ENCODE measurements at places on chromosomes 12 and 14. TPM values are rescaled to one million over a fixed set of nuclear protein-coding genes. Genes with fewer than 3 reads are reported as not detected.
A peak's percentile ranks its signal among the peaks of the same experiment; 100 is the strongest.

DNA sequence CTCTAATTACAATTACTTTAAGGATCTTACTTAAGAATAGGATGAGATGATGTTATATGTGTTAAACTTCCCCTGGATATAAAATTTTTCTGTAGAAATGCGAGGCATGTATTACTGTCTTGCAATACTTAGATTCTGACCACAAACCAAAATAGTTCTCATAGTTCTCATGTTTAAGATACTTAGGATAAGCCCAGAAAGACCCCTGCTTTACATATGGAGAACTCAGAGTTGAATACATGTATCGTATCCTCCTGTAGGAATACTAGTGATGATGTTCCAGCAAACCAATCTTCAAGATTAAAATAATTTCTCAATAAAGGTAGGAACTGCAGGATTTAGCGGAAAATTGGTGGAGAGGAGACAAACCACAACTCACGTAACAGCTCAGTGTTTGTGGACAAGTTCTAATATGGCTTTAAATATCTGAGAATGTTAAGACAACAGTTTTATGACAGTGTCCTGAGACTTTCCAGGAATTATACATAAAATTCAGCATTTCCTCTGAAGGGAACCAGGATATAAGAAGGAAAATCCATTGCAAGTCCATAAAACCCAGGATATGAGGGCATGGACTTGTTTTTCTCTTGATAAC is 114.7 kb upstream of the CRY1 start:
- no peak overlapping the region for H3K27ac ChIP-seq
- no peaks in the 10 kb centered on the region for H3K4me1 ChIP-seq
- H3K27me3 ChIP-seq = no peaks in the 10 kb centered on the region
- H3K36me3 ChIP-seq = no peaks in the 10 kb centered on the region
- no peak for DNase-seq
- no peak overlapping the region for H3K4me3 ChIP-seq

- DNase-seq = no peak
- no peaks in the 10 kb centered on the region for H3K36me3 ChIP-seq
- H3K27ac ChIP-seq = no peak overlapping the region
- H3K4me1 ChIP-seq = no peaks in the 10 kb centered on the region
Measured at GRCh38 chr14:81127785-81128184, 93.0 kb downstream of the GTF2A1 start.

The CCDC177 gene
- not detected for total RNA-seq

DNA sequence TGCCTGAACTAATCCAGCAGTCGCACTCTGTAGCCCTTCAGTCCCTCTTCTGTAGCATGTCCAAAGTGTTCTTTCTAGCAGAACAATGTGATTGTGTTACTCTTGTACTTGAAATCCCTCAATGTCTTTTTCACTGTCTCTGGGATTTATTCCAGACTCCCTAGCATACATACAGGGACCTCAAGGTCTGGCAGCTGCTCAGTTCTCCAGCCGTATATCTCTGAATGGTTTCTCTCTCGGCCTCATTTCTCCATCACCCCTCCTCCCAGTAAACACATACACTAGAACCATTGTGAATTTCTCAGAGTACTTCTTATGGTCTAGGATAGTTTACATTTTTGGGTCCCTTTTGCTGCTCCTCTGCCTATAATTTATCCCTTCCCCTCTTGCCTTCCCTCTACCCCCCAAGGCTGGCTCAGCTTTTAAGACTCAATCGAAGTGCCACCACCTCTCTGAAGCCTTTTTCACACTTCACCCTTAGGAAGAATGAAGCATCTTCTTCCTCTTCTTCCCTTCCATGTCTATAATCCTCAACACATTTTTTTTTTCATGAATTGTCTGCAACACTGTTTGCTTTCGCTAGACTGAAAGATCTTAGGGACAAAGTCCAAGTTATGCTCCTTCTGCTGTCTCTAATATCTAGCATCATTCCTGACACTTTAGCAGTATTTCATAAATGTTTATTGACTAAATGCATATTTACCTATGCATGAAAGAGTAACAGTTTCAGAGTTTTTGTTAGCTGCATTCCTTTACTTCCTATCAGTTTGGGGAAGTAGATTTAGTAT is 446.1 kb downstream of the ZFP36L1 start:
- no peaks in the 10 kb centered on the region for H3K27me3 ChIP-seq
- peaks cover 2% of the 10 kb centered on the region for H3K4me1 ChIP-seq
- no peak for DNase-seq
- no peaks in the 10 kb centered on the region for H3K36me3 ChIP-seq
- H3K4me3 ChIP-seq = no peak overlapping the region
- H3K27ac ChIP-seq = no peak overlapping the region

- no peak for DNase-seq
- no peaks in the 10 kb centered on the region for H3K4me1 ChIP-seq
- no peaks in the 10 kb centered on the region for H3K27me3 ChIP-seq
- no peaks in the 10 kb centered on the region for H3K36me3 ChIP-seq
- no peak overlapping the region for H3K4me3 ChIP-seq
Measured at GRCh38 chr12:6809056-6809455, 12.6 kb upstream of the GPR162 start.

DNA sequence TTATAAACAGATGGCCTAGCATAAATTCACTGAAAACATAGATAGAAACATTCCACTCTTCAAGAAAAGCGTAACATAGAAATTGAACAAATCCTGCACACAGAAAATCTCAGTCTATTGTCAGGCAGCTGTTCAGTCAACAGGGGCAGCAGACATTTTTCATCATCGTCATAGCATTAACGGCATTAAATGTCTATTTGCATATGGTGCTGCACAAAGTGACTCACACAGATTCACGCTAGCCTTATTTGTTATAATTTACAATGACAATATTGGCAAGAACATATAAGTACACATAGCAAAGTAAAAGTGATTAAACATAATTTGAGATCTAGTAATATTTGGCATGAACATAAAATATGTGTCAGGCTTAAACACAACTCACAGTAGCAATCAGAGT is 95.7 kb downstream of the CEP128 start:
- no peak overlapping the region for H3K27ac ChIP-seq
- H3K36me3 ChIP-seq = no peaks in the 10 kb centered on the region
- no peak for DNase-seq
- H3K4me3 ChIP-seq = no peak overlapping the region
- H3K27me3 ChIP-seq = no peaks in the 10 kb centered on the region

DNA sequence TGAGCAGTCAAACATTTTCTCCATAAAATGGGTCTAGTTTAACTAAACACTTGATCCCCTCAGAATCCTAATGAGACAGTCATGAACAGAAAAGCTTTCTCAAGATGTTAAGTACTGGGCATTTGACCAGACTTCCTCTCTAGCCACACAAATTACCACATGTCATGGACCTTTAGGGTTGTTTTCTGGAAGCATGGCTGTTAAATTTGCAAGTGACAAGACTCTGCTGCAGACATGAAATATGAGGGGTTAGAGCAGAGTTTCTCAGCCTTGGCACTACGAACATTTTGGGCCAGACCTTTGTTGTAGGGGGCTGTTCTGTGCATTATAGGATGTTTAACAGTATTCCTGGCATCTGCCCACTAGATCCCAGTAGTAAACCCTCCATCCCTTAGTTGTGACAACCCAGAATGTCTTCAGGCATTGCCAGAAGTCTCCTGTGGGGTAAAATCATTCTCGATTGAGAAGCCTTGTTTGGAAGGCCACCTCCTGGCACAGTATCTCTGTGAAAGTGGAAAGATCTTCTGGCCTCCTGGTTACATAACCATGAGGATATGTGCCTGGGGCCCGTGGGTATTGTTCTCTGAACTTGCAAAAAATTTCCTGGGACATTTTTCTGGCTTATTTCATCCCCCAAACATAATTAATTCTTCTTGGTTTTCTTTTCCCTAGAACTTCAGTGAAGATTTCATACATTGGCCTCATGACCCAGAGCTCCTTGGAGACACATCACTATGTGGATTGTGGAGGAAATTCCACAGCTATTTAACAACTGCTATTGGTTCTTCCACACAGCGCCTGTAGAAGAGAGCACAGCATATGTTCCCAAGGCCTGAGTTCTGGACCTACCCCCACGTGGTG is 4.3 kb downstream of the TMEM106C start:
- H3K27me3 ChIP-seq = no peaks in the 10 kb centered on the region
- H3K4me1 ChIP-seq = no peaks in the 10 kb centered on the region
- H3K36me3 ChIP-seq = peaks cover 2% of the 10 kb centered on the region
- DNase-seq = no peak

The KERA gene
- not detected for total RNA-seq

The LBHD2 gene
- not detected for total RNA-seq

GRCh38 chr12:71218616-71219015 is 60.8 kb upstream of the TSPAN8 start:
- H3K36me3 ChIP-seq = no peaks in the 10 kb centered on the region
- H3K4me1 ChIP-seq = no peaks in the 10 kb centered on the region
- no peak for DNase-seq
- H3K4me3 ChIP-seq = no peak overlapping the region
- H3K27me3 ChIP-seq = no peaks in the 10 kb centered on the region

DNA sequence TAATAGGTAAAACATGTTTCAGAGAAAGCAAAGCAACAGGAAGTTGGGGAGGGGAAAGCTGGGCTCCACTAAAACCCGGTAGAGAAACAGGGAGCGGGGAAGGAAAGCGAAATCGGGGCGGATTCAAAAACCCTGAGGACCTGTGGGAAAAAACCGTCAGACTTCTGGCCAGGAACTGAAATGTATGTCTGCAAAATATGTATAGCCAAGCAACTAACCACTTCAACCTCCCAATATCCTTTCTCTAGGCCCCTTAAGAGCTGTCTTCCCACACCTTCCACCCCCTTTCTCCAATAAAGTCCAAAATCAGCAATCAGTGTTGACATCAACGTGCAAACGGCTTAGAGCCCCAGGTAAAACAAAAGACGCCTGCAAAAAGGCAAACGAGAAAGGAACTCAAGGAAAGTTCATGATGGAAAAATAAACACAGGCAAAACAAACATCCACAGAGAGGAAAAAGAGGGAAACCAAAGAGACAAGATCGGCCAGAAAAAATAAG is 32.8 kb downstream of the SIX1 start:
- H3K4me3 ChIP-seq = no peak overlapping the region
- no peaks in the 10 kb centered on the region for H3K27me3 ChIP-seq
- no peaks in the 10 kb centered on the region for H3K4me1 ChIP-seq
- no peaks in the 10 kb centered on the region for H3K36me3 ChIP-seq
- no peak overlapping the region for H3K27ac ChIP-seq

DNA sequence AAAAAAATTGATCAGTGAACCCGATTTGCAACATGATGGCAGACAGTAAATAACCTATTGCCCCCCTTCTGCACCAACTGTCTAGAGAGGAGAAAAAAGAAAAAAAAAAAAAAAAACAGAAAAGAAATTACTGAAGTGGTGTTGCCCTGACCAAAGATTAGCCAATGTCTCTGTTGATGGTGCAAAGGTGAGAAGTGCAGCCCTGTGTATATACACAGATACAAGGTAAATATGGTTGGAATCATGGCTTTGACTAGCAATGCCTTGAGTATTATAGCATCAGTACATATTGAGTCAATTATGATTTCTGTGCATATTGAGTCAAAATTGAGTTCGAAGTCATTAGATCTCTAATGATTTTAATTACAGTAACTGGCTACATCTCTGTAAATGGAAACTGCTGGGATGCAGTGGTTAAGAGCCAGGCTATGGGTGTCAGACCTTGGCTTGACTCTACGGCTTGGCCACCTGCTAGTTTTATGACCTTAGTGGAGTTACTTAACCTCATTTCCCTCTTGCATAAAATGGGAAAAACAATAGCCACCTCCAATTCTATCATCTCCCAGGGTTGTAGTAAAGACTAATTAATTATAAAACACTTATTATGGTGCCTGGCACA is 51.0 kb downstream of the EGLN3 start:
- no peak for DNase-seq
- no peak overlapping the region for H3K4me3 ChIP-seq
- H3K27ac ChIP-seq = no peak overlapping the region
- no peaks in the 10 kb centered on the region for H3K36me3 ChIP-seq

DNA sequence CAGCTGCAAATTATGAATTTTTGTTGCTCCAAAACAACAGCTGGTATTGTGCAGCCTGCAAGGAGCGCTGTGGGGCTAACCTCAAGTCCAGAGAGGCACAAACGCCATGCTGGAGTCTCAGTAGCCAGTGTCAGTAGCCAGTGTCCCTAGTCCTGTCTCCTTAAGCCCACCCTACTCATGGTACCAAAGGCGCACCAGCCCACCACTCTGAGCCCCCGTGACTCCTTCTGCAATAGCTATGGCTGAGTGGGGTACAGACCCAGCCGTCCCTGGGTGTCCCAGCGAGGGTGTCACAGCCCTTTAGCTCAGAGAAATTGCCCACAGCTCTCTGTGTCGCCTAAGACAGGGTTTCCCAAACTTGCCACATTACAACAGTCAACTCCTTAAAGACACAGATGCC is 65.2 kb downstream of the ARL6IP4 start:
- H3K4me1 ChIP-seq = no peaks in the 10 kb centered on the region
- no peak overlapping the region for H3K4me3 ChIP-seq
- H3K36me3 ChIP-seq = no peaks in the 10 kb centered on the region
- H3K27me3 ChIP-seq = no peaks in the 10 kb centered on the region
- H3K27ac ChIP-seq = no peak overlapping the region

- H3K27ac ChIP-seq = no peak overlapping the region
- no peaks in the 10 kb centered on the region for H3K36me3 ChIP-seq
- H3K4me1 ChIP-seq = no peaks in the 10 kb centered on the region
Measured at GRCh38 chr14:99654235-99654985, 9.5 kb downstream of the HHIPL1 start.

The CCT2 gene
- 84.3 TPM for total RNA-seq

The CHGA gene
- total RNA-seq = not detected

- DNase-seq = no peak
- no peaks in the 10 kb centered on the region for H3K36me3 ChIP-seq
- H3K27ac ChIP-seq = no peak overlapping the region
- no peaks in the 10 kb centered on the region for H3K4me1 ChIP-seq
Measured at GRCh38 chr12:10783252-10783651, 19.2 kb downstream of the TAS2R7 start.

GRCh38 chr12:94969424-94969823 is 34.1 kb downstream of the NDUFA12 start:
- no peak for DNase-seq
- no peaks in the 10 kb centered on the region for H3K4me1 ChIP-seq
- H3K4me3 ChIP-seq = no peak overlapping the region
- no peak overlapping the region for H3K27ac ChIP-seq
- peaks cover 4% of the 10 kb centered on the region for H3K36me3 ChIP-seq

The LGMN gene
- 90.0 TPM for total RNA-seq

DNA sequence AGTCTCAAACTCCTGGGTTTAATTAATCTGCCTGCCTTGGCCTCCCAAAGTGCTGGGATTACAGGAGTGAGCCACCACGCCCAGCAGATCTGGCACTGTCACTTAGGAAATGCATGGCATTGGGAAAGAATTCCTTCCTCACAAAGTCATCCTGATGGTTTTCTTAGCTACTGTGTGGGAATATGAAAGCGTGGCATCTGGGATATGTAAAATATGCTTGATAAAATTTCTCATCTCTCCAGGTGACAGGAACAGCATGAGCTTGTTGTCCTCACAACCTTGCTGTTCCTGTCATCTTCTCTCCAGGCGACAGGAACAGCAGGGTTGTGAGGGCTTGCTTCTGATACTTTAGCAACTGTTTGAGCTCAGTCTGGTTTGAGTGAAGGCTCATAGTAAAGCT is 16.1 kb upstream of the AICDA start:
- H3K4me1 ChIP-seq = no peaks in the 10 kb centered on the region
- DNase-seq = no peak
- no peaks in the 10 kb centered on the region for H3K27me3 ChIP-seq
- H3K4me3 ChIP-seq = no peak overlapping the region
- H3K27ac ChIP-seq = peak overlapping the region; percentile 64

Data from aorta (tissue), 5 donors.